ENCODE measurements at places on chromosomes 5 and 9.

DNA sequence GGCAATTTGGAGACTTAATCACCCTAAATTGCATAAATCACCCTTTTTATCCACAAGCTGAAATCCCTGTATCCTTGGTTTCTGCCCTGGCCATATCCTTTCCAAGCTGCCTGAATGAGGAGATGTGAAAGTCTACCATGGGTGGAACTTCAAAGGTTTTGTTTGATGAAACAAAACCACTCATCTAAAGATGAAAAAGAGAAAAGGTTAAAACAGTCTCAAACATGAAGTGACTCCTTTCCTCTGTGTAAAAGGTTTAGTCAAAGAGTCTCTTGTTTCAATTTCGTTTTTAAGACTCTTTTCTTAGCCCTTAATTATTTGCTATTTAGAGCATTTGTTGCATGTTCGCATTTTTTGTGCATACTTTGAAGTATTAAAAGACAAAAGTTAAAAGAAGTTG lies 11.2 kb downstream of the SLC45A2 start:
- DNase-seq = no peak

DNA sequence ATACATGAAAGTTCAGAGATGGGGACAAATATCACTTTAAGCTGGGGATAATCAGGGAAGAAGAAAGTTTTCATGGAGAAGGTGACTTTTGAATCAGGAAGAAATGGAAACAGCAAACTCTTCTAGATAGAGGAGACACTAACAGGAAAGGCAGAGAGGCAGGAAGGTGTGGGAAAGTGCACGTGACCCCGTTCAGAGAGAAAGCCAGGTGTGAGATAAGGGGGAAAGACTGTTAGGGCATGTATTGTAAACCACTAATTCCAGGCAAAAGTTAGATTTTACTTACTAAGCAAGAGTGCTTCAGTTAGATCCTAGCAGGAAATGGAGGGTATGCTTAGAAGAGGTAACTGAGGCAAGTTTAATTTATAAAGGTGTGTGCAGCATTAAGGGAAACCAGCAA lies 58.5 kb downstream of the PDCD1LG2 start:
- DNase-seq = no peak

GRCh38 chr5:120463006-120463680 lies 957 bp upstream of the PRR16 start:
- DNase-seq = no peak

DNA sequence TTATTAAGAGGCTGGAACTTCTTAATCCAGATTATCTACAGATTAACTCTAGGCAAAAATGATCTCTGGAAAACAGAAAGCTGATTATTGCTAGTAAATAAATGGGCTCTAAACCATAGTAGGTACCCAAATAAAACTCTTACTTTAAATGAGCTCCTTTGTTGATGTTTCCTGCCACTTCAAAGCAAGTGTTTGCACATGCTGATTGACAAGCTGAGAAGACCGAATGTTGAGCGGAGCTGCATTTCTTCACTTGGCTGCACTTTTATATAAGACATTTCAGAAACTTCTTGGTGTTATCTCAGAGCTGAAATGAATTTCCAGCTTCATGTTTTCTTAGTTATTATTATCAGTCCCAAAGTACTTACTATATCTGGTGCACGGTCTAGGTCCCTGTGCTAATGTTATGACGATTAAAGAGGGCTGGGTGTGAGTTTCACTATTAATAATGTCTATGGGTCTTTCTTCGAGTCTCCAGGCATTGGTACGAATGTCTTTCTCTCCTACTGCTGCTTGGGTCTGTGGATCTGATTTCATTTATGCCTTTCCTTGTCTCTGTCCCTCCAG lies 58.6 kb upstream of the CTXN3 start:
- no peak for DNase-seq

- no peak for DNase-seq
These were observed 1.3 kb upstream of the NFIB start for GRCh38 chr9:14314929-14315874.

- DNase-seq = no peak
These were observed 53.7 kb downstream of the CEP120 start for GRCh38 chr5:123369371-123369968.

GRCh38 chr5:181044093-181044599 lies 4.1 kb downstream of the BTNL9 start:
- no peak for DNase-seq

DNA sequence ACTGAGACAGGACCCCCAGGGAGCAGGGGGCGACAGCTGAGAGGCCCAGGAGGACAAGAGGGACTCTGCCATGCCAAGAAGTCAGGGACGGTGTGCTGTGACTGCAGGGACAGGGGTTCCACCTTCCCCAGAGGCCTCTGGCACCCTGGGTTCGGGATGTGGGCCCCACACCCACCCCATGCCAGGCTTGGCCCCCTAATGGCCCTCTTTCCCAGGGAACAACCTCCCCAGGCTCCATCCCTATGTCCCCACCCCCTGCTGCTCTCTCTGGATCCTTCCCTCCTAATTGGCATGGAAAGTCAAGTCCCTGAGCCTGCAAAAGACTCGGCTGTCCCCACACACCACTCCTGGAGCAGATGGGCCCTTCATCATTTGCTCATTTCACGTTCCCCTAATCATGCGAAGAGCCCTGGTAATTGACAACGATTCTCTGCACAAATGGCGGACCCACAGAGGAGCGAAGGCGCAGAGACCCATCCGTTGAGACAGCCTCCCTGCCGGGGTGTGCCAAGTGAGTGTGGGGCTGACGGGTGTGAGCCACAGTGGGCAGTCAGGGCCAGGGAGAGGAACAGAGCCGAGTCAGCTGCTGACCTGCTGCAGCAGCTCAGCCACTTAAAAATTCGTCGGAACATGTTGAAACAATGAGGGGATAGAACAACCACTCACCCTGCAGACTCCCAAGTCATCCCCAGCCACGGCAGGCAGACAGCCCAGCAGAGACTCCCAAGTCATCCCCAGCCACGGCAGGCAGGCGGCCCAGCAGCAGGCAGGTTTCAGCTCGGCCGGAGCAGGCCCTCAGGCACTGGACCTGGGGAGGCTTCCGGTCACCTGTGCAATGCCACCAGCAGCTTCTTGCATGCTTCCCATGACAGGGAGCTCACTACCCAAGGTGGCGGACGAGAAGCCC lies 109.0 kb downstream of the VAV2 start:
- no peak for DNase-seq

- no peak for DNase-seq
These were observed 55.5 kb downstream of the FAM81B start for GRCh38 chr5:95446560-95447221.

DNA sequence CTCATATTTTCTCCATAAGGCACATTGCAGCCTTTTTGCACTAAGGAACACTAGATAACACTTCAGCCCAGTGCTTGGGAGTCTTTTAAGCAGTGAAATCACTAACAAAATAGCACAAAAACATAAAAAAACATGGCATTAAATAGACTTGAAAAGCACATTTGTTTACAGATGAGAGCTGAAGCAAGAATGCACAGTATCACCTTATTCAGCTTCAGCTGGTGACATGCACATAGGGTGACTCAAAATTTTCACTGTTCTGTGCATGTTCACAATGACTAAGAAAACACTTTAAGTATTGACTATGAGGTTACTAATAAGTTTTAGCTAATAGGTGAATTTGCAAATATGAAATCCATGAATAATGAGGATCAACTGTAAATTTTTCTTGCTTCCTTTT lies 293.9 kb upstream of the TARS1 start:
- DNase-seq = no peak

GRCh38 chr9:125867751-125868415 lies 120.7 kb downstream of the PBX3 start:
- no peak for DNase-seq

DNA sequence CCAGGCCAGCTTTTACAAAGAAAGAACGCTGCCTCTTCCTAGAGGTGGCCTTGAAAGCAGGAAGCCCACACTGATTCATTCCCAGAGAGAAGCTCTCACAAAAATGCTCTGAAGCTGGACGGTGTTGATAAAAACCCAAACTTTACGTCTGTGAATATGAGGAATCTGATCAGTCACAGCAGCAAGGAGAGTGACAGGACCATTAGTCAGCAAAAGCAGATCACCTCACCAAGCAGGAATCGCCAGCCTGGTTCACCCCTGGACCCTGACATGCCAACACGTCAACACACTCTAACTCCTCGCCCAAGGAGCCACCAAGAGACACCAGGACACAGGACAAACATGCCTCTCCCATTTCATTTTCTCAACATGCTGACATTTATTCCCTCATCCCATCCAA lies 70.6 kb upstream of the ZNF622 start:
- no peak for DNase-seq

DNA sequence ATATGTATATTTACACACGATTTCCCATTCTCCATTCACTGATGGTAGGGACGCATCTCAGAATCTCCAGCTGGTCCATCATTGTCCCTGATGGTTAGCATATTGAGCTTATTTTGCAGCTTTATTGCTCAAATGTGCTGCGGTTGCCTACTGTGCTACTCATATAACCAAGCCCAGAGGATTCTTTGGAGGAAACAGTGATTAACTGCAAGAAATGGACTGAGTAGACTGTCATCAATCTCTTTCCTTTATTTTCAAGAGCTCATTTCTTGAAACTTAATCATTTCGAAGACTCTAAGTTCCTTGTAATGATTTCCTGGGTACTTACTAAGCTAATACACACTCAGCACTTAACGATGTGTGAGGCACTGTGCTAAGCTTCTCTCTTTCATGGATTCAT lies 119.0 kb downstream of the MAT2B start:
- no peak for DNase-seq

GRCh38 chr5:122404018-122404417 lies 92.0 kb downstream of the SNCAIP start:
- no peak for DNase-seq

- DNase-seq = no peak
These were observed 36.3 kb upstream of the FBXL17 start for GRCh38 chr5:108418197-108418596.

DNA sequence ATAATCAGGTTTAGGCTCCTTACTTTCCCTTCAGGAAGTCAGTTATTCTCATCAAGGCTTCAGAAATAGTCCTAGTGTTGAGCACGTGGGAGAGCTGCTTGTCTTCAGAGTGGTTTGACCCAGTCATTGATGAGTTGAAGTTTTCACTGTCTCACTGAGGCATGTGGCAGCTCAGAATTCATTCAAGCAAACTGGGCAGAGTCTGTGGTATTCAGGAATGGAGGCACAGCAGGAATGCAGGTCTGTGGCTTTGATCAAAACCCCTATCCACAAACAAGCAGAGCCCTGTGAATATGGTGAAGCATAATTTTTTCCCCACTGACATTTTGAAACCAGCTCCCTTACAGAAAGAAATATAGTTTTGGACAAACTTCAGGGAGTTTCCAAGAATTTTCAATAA lies 207.3 kb downstream of the CD180 start:
- DNase-seq = no peak

All from CD4-positive, alpha-beta T cell treated with Interleukin-2 at 100 ng/mL for 4 hours (primary cell).